ENCODE measurements at places on chromosomes 2 and 18. TPM values are rescaled to one million over a fixed set of nuclear protein-coding genes. Genes with fewer than 3 reads are reported as not detected.

- H3K36me3 ChIP-seq = no peaks in the 10 kb centered on the region
- peak; percentile 82 for DNase-seq
- peak overlapping the region; percentile 45 for H3K27ac ChIP-seq
- peaks cover 44% of the 10 kb centered on the region for H3K4me1 ChIP-seq
- H3K4me3 ChIP-seq = no peak overlapping the region
Observed at GRCh38 chr2:240913810-240914644, 7.9 kb downstream of the CROCC2 start.

CCNYL1 gene
- 8.8 TPM for total RNA-seq

DNA sequence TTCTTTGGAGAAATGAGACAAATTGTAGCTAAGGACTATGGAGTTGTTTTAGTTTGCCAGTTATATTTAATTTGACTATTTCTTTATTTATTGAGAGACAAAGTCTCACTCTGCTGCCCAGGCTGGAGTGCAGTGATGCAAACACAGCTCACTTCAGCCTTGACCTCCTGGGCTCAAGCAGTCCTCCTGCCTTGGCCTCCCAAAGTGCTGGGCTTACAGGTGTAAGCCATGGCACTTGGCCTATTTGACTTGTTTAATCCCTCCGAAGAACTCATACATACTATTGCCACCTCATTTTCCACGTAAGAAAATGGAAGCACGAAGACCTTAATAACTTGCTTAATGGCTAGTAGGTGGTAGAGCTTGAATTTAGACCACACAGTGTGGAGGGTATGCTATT, 988 bp upstream of the RNF144A start:
- no peaks in the 10 kb centered on the region for H3K36me3 ChIP-seq
- H3K27me3 ChIP-seq = no peaks in the 10 kb centered on the region
- no peak for DNase-seq

CD8A gene
- 0.45 TPM for total RNA-seq

DNA sequence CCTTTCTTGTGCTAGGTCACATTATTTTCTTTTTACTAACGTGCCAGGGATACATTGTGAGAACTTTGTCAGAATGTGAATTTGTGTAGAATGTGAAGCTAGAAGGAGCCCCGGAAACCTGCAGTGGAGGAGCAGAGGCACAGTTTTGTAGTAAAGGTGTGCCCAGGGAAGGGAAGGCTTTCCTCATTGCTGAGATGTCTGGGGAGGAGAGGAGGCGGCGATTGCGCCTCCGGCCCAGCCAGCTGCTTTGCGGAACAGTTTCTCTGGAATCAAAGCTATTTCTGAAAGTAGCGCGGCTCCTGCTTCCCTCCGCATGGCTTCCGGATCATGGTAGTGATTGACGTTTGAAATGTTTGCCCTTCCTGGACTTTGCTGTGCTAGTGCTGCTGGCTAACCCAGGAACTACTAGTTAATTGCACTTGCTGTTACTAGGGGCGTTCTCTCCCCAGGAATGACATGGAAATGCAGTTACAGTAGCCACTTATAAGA, 83.1 kb upstream of the RBM44 start:
- peaks cover 8% of the 10 kb centered on the region for H3K4me1 ChIP-seq
- no peaks in the 10 kb centered on the region for H3K36me3 ChIP-seq
- no peak overlapping the region for H3K4me3 ChIP-seq
- peak overlapping the region; percentile 80 for H3K27ac ChIP-seq

- H3K4me1 ChIP-seq = peaks cover 25% of the 10 kb centered on the region
- no peaks in the 10 kb centered on the region for H3K36me3 ChIP-seq
- H3K27ac ChIP-seq = peak overlapping the region; percentile 100
- H3K27me3 ChIP-seq = no peaks in the 10 kb centered on the region
Observed at GRCh38 chr2:135743860-135744259, 2.2 kb downstream of the UBXN4 start.

GRCh38 chr2:139864821-139865302, 1084.7 kb upstream of the NXPH2 start:
- DNase-seq = no peak
- no peaks in the 10 kb centered on the region for H3K36me3 ChIP-seq
- H3K27me3 ChIP-seq = no peaks in the 10 kb centered on the region

DNA sequence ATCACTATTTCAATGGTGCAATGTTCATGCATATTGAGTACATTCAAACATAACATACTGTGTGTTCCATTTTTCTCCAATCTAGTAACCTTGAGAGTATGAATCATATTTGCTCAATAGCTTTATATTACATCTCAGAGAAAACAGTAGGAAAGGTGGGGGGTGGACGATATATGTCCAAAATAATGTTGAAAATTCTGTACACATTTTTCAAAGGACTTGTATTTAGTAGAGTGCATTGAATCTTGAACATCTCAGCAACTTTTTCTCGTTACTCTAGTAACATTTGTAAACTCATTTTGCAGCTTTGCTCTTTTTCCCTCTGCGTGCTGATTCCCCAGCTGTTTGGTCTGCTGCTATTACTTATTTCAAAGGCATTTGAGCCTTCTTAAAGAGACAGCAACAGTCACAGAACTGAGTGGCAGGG, 1487.0 kb downstream of the LRP1B start:
- no peak overlapping the region for H3K27ac ChIP-seq
- no peaks in the 10 kb centered on the region for H3K4me1 ChIP-seq
- DNase-seq = no peak
- H3K36me3 ChIP-seq = no peaks in the 10 kb centered on the region
- no peaks in the 10 kb centered on the region for H3K27me3 ChIP-seq

DNA sequence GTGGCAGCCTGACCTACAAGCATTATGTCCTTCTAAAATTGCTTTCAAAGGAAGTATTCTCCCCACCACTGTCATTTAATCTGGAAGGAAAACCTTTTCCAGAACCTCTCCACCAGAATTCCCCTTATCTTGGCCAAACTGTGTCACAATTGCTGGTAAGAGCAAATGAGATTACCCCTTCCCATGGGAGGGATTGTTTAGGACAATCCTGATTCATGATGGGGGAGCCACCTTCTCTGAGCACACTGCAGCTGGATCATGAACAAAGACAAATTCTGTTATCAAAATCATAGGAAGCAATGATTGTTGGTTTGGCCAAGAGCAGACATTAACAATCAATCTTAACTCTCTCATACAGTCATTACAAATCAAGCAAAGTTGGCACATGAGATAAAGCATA, 18.1 kb upstream of the ATOH8 start:
- no peak overlapping the region for H3K27ac ChIP-seq
- no peaks in the 10 kb centered on the region for H3K36me3 ChIP-seq

CXCR2 gene
- total RNA-seq = 0.94 TPM

IL1R1 gene
- total RNA-seq = 14.8 TPM

DUSP2 gene
- total RNA-seq = 0.61 TPM

GRCh38 chr2:176508374-176508773, 239.1 kb downstream of the MTX2 start:
- H3K27ac ChIP-seq = no peak overlapping the region
- H3K36me3 ChIP-seq = no peaks in the 10 kb centered on the region

DNA sequence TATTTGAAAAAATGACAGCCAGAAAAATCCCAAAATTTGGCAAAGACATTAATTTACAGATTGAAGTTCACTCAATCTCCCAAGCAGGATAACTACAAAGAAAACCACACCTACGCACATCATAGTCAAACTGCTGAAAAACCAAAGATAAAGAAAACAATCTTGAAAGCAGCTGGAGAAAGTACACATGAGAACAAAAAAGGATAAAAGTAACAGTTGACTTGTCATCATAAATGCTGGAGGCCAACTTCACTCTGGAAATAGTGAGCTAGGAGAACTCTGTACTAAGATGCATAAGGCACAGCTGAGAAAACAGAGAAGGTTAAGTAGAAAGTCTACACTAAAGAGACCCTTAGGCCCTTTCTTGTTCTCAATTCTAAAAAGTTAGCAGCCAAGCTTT, 73.1 kb downstream of the TLK1 start:
- H3K4me3 ChIP-seq = no peak overlapping the region
- no peaks in the 10 kb centered on the region for H3K36me3 ChIP-seq
- H3K4me1 ChIP-seq = no peaks in the 10 kb centered on the region
- H3K27ac ChIP-seq = no peak overlapping the region

DNA sequence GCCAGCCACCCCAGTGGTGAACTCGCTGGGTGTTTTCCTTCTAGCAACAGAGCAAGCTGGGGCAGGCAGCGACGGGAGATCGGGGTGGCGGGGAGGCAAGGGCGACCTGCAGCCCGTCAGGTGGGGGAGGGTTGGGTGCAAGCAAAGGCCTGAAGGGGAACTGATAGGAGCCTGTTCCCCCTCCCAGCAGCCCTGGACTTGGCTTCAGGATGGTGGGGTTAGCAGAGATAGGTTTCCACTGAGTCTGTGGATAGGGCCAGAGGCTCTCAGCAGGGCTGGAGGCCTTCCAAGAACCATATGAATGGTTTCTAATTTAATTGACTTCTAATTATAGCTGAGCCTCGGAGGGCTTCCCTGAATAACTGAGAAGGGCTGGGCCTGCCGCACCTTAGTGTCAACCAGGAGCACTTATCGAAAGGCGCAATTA, 55.3 kb downstream of the EDAR start:
- H3K27ac ChIP-seq = no peak overlapping the region
- H3K36me3 ChIP-seq = no peaks in the 10 kb centered on the region
- H3K27me3 ChIP-seq = peaks cover 8% of the 10 kb centered on the region
- no peak overlapping the region for H3K4me3 ChIP-seq
- peaks cover 7% of the 10 kb centered on the region for H3K4me1 ChIP-seq
- peak; percentile 49 for DNase-seq

- no peak overlapping the region for H3K27ac ChIP-seq
- H3K36me3 ChIP-seq = peaks cover 61% of the 10 kb centered on the region
- H3K27me3 ChIP-seq = no peaks in the 10 kb centered on the region
- H3K4me3 ChIP-seq = no peak overlapping the region
Observed at GRCh38 chr2:9914384-9915065, 37.0 kb upstream of the GRHL1 start.

GRCh38 chr2:241052677-241053360, 49.3 kb downstream of the MTERF4 start:
- H3K27ac ChIP-seq = no peak overlapping the region
- H3K4me1 ChIP-seq = no peaks in the 10 kb centered on the region
- H3K4me3 ChIP-seq = no peak overlapping the region
- no peaks in the 10 kb centered on the region for H3K27me3 ChIP-seq
- H3K36me3 ChIP-seq = no peaks in the 10 kb centered on the region
